ENCODE measurements at places on chromosomes 12 and 14. TPM values are rescaled to one million over a fixed set of nuclear protein-coding genes. Genes with fewer than 3 reads are reported as not detected.
A peak's percentile ranks its signal among the peaks of the same experiment; 100 is the strongest.

DNA sequence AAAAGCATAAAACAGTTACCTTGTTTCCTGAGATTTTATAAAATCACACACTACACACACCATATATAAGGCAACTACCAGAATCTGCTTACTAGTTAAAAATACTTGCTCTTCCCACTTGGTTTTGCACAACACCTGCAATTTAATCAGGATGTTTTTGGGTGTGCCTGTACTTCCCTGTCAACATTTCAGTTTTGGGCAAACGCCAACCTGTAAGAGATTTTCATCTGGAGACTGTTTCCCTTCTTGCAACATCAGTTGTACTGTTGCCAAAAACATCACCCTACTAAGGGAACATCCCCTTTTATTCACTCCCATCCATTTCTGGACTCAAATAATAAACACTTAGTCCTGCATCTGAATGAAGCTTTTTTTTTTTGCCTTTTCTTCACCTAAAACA, 172.3 kb downstream of the DUSP6 start:
- peak; percentile 8 for DNase-seq

DNA sequence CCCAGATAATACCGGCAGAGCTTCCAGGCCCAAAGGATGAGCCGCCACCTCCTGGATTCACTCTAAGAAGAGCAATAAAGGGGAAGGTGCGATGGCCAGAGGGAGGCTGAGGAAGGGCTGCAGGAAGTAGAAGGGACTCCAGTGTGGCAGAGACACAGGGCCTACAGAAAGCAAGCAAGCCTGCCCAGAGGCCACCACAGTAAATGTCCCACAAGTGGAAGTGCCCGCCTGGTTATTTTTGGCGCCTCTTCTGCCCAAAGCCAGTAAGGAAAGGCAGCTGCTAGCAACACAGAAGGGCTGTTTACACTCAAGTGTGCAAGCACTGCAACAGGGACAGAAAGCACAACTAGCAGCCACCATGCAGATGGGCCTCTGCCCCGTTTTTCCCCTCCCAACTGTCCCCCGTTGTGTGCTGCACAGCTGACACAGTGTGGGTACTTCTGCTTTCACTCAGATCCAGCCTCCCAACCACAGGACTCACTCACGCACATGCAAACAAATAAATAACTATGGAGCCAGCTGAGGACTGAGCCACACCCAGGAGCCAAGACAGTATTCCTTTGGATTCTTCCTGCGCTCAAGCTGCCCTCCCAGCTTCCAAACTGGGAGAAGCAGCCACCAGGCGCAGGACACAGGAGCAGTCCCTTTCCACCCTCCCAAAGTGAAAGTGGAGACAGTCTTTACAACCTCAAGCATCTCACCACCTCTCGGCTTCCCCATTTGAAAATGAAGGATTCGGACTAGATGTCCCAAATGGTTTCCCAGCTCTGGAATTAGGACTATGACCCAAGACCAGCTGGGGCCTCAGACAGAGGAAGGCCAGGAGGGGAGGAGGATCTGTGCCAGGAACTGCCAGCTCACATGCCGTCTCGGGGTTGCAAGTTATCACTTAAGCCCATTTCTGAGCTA, 40.0 kb upstream of the PNMA1 start:
- no peak for DNase-seq

DNA sequence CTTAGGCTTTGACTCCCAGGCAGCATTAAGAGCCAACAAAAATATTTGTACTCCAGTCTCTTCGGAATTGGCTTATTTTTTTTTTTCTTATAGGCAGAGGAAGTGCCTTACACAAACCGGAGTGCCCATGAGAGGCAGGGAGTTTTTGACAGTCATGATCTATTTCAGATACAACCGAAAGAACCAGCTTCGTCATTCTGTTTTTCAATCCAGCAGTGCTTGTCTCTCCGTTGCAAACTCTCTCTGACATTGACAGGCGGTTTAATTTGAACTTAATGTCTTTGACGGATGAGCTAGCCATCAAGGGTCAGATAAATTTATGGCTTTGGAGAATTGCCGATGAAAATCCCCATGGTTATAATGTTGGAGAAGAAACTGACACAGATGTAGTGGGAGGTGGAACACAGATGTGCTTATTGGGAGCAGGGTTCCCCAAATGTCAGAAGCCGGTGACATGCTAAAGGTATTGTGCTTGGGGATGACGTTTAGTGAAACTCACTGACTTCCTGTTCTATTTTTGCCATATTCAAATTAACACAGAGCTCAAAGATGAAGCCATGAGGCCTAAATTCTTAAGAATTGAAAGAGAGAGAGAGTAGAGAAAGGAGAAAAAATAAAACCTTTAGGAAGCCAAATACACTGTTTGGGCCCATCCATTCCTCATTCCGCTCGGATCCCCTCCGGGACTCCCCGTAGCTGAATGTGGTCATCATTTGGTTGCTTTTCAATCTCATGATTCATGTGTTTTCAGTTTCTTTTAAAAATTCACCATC, 59.7 kb downstream of the PLXNC1 start:
- no peak for DNase-seq

DNA sequence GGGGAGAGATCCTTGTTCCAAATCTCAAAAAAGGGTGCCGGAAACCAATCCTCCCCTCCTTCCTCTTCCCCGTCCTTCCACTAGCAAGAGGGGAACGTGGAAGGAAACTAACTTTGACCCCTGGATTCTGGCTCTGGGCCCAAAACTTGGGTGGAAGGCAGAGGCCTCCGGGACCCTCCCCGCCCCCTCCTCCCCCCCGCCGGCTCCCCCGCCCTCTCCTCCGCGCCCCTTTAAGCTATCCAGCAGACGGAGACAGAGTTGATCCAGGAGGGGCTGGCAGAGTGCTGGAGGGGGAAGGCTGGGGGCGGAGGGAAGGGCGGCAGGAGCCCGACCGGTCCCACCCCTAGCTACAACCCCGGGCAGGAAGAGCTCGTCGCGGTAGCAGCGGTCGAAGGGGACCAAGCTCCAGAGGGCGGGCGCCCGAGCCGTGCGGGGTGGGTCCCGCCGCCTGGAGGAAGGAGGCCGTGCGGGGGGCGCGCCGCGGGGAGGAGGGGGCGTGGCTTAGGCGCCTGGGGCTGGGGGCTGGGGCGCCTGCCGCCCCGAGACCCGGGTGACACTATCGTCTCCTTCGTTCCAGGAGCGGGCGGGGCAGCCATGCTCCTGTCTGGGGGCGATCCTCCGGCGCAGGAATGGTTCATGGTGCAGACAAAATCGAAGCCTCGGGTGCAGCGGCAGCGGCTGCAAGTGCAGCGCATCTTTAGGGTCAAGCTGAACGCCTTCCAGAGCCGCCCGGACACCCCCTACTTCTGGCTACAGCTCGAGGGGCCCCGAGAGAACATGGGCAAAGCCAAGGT, at the start of gene NYNRIN:
Gene NYNRIN (plus strand): TSS at position 351 of the 794 bp plus-strand sequence. CDS start 244 bp downstream, at position 595.
- peak; percentile 70 for DNase-seq

- DNase-seq: no peak
These were observed 88.8 kb downstream of the SINHCAF start for GRCh38 chr12:31236998-31237637.

DNA sequence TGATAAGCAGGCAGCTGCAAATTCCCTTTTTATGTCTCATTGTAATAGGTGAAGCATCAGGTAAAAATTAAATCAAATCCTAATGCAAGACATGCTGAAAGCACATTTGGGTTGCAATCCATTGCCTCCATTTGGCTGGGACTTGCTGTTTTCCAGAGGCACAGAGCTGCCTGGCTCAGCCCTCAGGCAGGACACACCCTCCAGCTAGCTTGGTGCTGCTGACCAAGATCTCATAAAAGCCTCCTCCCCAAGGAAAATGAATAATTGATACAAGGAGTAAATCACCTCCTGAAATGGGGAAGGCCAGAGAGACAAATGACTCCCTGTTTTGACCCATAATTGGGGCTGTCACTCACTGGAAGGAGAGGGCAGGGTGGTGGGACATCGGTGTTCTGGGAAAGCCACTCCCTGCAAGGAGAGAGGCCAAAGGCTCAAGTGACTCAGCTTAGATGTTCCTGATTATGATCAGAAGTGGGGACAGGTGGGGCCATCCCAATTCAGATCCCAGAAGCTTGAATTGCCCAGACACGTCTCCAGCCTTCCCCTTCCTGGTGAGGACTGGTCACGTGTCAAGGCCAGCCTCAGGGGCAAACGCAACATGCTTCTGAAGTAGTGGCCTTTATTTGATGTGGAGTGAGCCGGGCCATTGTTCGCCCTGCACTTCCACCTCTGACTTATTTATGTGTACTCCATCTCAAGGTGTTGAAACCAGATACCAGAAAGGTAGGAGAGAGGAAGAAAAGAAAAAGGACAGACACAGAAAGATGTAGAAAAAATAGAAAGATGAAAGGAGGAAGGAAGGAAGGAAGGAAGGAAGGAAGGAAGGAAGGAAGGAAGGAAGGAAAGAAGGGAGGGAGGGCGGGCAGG, 773.7 kb downstream of the BCL11B start:
- DNase-seq: no peak

DNA sequence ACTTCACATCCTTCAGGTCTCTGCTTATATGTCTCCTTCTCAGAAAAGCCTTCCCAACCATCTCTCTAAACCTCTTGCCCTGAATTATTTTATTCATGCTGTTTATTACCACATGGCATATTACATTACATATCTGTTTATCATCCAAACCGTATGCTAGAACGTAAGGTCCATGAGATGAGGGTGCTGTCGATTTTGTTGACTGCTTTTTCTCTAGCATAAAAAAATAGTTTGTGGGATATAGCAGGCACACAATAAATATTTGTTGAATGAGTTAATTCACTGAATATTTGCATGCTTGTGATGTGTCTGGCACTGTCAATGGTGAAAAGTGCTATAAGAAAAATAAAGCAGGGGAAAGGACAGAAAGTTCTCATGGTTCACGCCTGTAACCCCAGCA, 22.9 kb downstream of the SAMD4A start:
- no peak for DNase-seq

- no peak for DNase-seq
These were observed 44.1 kb downstream of the FAM222A start for GRCh38 chr12:109757671-109758265.

GRCh38 chr12:91215940-91216454, 33.4 kb upstream of the DCN start:
- DNase-seq: no peak

DNA sequence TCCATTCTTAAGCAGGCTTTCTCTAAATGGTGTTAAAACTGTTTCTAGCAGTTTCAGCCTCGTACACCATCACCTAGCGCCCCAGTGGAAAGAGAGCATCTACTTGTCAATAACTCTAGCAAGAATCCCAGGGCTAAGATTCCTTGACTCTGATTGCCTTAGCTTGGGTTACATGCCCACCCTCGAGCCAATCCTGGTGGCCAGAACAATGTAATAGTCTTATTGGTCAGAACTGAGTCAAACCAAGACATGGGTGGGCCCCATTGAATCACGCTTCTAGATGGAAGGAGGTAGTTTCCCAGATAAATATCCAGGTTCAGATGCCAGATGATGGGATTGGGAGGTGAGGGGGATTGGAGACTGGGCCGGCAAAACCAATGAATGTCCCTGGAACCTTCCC, 55.9 kb upstream of the MED13L start:
- no peak for DNase-seq

DNA sequence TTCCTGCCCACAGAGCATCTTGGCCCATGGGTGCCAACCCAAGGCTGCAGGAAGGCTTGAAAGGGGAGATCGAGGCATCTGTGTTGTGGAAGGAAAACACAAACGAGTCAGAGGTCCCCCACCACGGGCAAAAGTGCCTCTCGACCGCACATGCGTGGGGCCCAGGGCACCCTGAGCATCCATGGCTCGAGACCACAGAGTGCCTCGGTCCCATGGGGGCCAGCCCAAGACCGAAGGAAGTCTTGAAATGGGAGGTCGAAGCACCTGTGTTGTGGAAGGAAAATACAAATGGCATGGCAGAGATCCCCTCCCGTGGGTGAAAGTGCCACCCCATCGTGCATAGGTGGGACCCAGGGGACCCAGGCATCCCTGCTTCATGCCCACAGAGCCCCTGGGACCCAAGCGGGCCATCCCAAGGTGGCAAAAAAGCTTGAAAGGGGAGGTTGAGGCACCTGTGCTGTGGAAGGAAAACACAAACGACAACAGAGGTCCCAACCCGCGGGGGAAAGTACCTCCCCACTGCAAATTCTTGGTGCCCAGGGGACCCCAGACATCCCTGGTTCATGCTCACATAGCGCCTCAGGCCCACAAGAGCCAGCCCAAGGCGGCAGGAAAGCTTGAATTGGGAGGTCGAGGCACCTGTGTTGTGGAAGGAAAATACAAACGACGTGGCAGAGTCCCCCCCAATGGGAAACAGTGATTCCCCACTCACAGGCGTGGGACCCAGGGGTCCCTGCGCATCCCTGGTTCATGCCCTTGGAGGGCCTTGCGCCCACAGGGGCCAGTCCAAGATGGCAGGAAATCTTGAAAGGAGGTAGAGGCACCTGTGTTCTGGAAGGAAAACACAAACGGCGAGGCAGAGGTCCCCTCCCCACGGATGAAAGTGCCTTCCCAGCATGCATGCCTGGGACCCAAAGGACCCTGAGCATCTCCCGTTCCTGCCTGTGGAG, 373.0 kb downstream of the ALG10 start:
- DNase-seq: no peak

GRCh38 chr12:109393437-109394345, 46.0 kb downstream of the MYO1H start:
- no peak for DNase-seq

DNA sequence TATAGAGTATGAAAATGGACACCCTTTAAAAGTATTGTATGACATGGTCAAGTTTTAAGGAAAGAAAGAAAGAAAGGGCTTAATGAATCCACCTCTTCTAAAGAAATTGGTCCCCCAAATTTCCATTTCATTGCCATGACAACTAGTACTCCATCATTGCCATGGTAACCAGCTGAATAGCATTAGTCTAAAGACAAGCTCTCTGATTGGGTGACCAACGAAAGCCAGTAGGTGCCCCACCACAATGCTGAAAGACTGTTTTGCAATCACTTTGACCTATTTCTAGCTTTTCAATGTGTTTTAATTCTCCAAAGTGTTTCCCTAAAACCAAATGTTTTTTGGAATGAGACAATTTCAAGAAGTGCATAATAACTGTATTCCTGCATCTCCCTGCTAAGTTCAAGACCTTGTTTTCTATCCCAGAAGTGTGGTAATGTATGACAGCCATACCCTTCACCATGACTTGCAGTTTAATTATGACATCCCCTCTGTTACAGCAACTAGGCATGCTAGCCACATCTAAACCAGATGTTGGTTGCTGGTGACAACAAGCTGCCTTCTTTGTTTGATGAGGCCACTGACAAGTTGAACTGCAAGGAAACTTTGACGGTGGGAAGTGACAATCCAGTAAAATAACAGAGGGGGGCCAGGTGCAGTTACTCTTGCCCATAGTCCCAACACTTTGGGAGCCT, 46.7 kb downstream of the KICS2 start:
- no peak for DNase-seq

GRCh38 chr14:33271216-33271615, 332.5 kb downstream of the NPAS3 start:
- DNase-seq: no peak

- DNase-seq: no peak
These were observed 162.6 kb downstream of the PELI2 start for GRCh38 chr14:56280843-56281242.

- DNase-seq: no peak
These were observed 660.4 kb downstream of the VRK1 start for GRCh38 chr14:97457575-97458085.

Gene ABHD4
- 53.8 TPM for polyA plus RNA-seq

Gene IFNG-AS1
- 0.09 TPM for polyA plus RNA-seq

Gene SDR9C7
- polyA plus RNA-seq: 0.11 TPM

Gene MYF5
- polyA plus RNA-seq: not detected

Gene PCED1B
- polyA plus RNA-seq: 4.1 TPM

Gene PLEKHG7
- 0.61 TPM for polyA plus RNA-seq

Gene BDKRB1
- 0.31 TPM for polyA plus RNA-seq

Gene FAM177A1
- 54.5 TPM for polyA plus RNA-seq

Gene VCPKMT
- 16.9 TPM for polyA plus RNA-seq

Gene RHNO1
- polyA plus RNA-seq: 43.1 TPM

Gene DNAH10
- polyA plus RNA-seq: 4.6 TPM

Gene C1QL4
- 1.6 TPM for polyA plus RNA-seq

Measured in right renal pelvis (tissue), 4 donors.